T-helper 17 cell (primary cell): ENCODE measurements at places on chromosomes 6 and 20.

- no peak for DNase-seq
Measured at GRCh38 chr6:29651413-29652197, 5.3 kb upstream of the MOG start.

GRCh38 chr20:21436205-21436604 is 38.9 kb upstream of the NKX2-4 start:
- no peak for DNase-seq

DNA sequence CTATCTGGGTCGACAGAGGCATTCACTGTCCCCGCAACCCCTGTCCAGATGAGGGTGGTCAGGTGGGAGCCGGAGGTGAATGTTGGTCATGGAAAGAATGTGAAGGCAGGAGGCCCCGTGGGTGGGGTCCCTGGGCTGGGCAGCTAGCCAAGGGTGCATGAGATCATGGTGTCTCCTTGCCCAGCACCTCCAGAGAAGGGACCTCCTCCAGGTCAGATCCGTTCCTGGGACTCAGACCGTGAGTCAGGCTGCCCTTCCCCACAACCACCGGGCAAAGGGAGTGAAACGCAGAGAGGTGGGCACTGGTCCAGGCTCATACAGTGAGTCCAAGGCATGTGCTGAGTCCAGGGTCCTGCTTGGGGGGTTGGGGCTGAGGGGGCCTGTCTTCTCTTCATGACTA is 3.5 kb downstream of the FOXS1 start:
- DNase-seq, result no peak

DNA sequence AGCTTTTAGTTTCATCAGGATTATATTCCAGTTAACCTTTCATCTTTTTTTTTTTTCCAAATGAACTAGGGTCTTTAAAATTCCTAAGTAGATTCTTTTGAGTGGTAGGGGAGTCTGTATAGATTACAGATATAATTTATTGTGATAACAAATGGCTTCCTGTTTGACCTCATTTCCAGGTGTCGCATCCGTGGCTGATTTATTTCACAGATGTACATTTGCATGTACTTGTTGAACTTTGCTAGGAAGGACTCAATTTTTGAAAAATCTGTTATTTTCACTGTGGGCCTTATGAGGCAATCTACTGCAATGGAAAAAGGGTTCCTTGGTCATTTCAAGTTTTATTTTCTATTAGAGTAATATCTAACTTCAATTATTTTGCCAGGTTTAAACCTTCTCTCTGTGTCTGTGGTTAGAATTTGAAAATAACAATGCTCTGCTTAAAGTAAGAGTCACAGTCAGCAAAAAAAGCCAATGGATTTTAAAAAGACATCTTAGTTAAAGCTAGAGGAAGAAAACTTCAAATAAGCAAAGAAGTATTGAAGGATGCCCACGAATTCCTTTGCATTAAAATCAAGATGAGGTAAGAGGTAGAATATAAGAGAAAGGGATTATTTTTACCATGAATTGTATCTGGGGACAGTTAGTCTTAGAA is 57.9 kb downstream of the SAMD5 start:
- DNase-seq, result no peak

GRCh38 chr6:35275744-35276260 is 16.3 kb downstream of the ZNF76 start:
- DNase-seq, result no peak

GRCh38 chr6:131803007-131803769 is 4.6 kb upstream of the ENPP1 start:
- DNase-seq, result no peak

- no peak for DNase-seq
Measured at GRCh38 chr20:36795691-36796090, 22.1 kb upstream of the DSN1 start.

GRCh38 chr20:2873747-2874041 is 413 bp downstream of the PTPRA start:
- DNase-seq, result peak; percentile 35

DNA sequence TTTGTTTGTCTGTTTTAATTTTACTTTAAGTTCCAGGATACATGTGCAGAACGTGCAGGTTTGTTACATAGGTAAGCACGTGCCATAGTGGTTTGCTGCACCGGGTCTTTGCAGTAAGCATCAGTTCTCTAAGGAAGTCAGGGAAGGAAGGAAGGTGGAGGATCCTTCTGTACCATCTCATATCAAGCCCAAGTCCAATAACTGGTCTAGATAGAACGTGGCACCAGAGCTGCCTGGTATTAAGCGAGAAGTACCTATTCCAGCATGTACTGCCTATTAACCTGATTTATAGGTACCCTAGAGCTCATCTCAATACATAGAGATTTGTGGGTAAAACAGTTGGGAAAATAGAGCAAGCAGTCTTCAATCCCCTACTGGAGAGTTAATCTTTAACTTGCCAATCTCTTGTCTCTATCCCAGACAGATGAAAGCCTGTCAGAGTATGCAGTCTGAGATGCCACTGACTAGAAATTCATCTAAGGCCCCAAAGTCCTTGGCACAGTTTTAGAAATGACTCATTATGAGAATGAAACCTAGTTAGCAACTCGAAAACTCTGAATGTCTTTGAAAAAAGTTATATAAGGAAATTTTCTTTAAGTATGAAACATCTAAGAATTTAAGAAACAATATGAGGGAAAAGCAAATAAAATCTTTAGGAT is 144.9 kb downstream of the TFAP2A start:
- DNase-seq, result no peak

DNA sequence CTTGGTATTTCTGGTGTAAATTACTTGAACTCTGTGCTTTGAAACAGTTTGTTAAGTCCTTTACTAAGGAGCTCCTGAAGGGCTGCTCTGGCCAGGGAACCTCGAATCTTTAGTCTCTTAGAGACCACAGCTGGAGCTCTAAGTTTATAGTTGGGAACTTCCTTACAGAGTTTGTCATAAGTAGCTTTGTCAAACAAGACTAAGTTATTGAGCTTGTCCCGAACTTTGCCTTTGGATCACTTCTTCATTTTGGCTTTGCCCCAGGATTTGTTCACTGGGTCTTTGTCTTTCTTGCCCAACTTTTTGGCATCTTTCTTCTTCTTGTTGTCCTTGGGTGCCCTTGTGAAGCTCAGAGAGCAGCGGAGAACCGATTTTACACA is 64.8 kb downstream of the FAM50B start:
- no peak for DNase-seq

- no peak for DNase-seq
Measured at GRCh38 chr6:16058201-16058928, 70.5 kb upstream of the MYLIP start.

- no peak for DNase-seq
Measured at GRCh38 chr6:88544986-88545612, 379.0 kb upstream of the CNR1 start.

GRCh38 chr20:38152621-38153221 is 12.3 kb downstream of the TGM2 start:
- DNase-seq, result no peak

- DNase-seq, result no peak
Measured at GRCh38 chr6:72733045-72733444, 111.2 kb downstream of the KCNQ5 start.

GRCh38 chr20:7977709-7978108 is 37.5 kb upstream of the HAO1 start:
- DNase-seq, result no peak

DNA sequence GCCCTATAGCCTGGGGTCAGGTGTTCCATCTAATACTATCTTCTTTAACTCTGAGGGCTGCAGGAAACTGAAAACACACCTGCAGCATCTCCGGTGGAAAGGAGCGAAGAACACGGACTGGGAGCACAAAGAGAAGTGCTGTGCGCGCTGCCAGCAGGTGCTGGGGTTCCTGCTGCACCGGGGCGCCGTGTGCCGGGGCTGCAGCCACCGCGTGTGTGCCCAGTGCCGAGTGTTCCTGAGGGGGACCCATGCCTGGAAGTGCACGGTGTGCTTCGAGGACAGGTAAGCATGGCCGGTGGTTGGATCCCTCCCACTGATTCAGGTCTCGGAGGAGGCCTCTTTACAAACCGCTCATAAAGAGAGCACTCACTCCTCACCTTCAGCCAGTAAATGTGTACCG is 15.5 kb downstream of the SYTL3 start:
- no peak for DNase-seq

GRCh38 chr6:19492636-19493405 is 344.3 kb upstream of the ID4 start:
- DNase-seq, result no peak

GRCh38 chr20:6490849-6491248 is 276.6 kb upstream of the BMP2 start:
- DNase-seq, result no peak

DNA sequence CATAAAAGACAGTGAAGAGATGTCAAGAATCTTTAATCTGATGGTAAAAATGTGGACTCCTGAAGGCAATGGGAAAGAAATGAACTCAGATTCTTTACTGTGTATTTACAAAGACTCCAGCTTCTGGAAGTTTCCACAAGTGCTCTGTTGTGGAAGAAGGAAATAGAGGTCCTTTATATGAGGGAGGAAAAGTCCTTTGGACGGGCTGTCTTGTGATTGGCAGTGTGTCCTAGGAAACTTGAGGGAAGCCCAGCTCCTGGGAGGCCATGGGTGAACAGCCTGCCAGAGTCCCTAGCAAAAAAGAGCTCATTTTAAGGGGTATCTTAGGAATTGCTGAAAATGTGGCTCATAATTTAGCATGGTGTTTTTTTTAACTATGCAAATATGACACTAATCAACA is 92.0 kb downstream of the RNASET2 start:
- no peak for DNase-seq

DNA sequence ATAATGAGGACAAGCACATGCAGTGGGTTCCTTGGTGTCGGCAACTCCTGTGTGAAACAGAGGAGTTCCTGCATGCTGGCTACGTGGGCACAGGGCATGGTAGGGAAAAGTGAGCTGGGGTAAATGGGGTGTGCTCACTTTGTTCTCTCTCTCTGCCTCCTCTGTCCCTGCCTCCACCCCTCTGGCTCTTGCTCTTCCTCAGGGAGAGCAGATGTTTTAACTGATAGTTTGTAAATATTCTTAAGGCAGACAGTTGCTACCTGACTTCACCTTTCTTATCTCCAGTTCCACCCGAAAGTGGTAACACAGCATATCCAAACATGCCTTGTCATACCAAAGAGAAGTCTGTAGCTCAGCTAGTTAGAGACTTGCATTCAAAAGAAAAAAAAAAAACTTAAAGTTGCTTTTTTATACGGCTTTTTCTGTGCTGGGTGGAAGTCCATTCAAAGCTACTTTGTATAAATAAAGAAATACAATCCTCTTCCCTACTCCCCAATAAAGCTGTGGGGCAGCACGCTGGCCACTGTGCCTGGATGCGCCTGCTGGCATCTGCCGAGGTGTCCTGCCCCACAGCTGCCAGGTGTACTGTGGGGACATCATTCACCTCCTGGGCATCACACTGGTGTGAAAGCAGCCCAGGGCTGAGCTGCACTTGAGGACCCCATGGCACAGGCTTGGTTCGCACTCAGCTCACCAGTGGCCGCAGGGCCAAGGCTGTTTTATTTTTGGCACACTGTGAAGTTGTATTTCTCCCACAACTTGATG is 93.6 kb downstream of the FOXC1 start:
- DNase-seq, result no peak

GRCh38 chr6:161058741-161059140 is 67.2 kb downstream of the MAP3K4 start:
- DNase-seq, result no peak

- no peak for DNase-seq
Measured at GRCh38 chr6:32558426-32559057, 28.5 kb upstream of the HLA-DRB5 start.

DNA sequence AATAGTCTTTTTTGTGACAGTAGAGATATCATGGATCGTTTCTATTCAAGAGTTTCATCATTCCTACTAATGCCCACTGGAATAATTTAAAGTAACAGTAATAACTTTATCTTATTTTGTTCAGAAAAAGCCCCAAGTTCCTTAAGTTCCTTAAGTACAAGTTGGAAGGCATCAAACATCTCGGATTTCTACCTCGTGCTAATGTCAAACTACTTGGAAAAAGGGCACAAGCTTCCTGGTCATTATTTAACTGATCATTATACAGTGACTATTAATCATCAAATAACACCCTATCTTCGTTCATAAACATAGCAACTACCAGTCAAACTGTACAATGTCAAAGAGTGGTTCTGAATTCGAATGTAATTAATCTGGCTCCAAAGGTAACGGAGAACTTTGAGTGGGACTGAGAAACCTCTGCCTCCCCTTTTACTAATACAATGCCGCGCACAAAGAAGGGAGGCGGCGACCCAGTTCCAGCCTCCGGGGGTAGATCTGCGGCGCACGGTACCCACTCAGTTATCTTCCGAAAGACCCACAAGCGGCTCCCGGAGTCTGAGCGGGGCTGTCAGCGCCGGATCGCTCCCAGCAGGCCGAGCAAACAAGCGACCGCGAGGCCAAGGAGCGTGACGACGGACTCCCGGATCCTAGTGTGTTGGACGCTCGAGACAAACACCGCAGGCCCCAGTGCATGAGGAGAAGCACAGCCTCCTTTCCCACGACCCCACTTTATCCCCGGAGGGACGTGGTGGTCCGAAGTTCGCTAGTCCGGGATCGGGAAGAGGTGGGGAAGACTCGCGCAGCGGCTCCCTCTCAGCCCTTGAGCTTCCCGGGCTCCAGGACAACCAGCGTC is 716 bp downstream of the SHPRH start:
- peak; percentile 21 for DNase-seq

GRCh38 chr20:9616833-9617461 is 102.6 kb downstream of the LAMP5 start:
- DNase-seq, result peak; percentile 25

DNA sequence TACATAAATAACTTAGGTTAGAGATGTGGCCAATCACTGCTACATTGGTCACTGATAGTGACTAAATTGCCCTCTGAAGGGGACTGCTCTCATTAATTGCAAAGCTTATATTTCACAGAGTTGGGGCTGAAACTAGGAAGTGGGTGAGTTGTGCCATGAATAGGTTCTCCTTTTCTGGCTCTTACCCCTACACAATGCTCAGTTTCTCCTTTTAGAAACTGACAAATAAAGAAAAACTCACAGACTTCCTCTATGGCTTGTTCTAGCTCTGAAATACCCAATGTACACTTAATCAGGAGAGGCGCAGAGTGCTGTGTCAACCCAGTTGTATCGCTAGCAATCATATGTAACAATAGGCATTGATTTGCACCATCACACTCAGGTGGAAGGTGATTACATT is 41.2 kb upstream of the PROKR2 start:
- no peak for DNase-seq

DNA sequence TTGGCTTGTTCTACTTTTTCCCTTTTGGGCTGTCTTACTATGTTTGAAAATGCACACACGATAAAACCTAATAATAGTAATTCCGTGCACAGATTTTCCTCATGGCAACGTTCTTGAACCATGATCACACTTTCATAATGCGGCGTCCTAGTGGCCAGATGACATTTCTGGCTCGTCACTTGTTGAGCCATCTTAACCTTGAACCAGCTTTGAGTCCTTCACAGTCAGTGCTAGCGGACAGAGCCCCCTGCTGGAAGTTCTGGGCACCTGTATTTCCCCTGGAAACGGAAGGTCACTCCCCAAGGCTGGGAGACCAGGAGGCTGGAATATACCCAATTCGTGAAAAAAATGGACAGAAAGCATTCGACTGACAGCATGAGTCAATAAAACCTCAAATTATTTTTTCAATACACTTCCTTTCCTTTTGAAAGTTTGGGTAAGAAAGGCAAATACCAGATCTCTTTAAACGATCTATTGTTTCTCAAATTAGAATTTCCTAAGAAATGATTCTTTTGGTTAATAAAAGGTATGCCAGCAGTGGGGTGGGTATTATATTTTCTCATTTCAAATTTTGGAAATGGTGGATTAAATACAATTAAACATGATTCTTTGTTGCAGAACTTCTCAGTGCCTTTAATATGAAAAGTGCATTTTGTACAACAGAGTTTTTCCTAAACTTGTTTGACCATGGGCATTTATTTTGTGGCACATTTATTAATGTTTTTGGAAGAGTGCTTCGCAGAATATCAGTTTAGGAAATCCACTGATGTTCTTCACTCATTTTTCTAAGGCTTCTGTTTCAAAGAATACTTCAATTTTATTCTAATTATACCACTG is 542.3 kb downstream of the QKI start:
- DNase-seq, result peak; percentile 18
